Cardiac muscle cell (in vitro differentiated cells and primary cell): ENCODE measurements at places on chromosomes 11 and 22. TPM values are rescaled to one million over a fixed set of nuclear protein-coding genes. Genes with fewer than 3 reads are reported as not detected.

Gene RELA
- 46.2 and 46.5 TPM in 2 replicates for polyA plus RNA-seq

Gene FAM180B
- 0.12 TPM in 1 of 2 replicates, not detected in the other for polyA plus RNA-seq

DNA sequence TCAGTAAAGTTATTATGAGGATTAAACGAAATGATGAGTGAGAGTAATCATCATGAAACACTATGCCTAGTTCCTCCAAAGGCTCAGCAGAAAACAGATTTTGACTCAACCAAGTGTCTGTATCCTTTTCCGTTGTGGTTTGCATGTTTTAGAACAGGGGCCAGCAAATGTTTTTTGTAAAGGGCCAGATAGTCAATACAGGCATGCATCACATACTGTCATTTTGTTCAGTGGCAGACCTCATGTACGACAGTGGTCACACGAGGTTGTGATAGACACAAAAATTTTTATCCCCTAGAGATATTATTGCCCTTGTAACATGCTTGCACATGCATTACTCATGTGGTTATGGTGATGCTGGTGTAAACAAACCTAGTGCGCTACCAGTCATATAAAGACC, 81.9 kb upstream of the SLC25A18 start:
- H3K36me3 ChIP-seq: no peaks in the 10 kb centered on the region
- no peak overlapping the region for H3K4me3 ChIP-seq
- H3K27me3 ChIP-seq: no peaks in the 10 kb centered on the region
- no peak for DNase-seq
- H3K27ac ChIP-seq: no peak overlapping the region

- H3K36me3 ChIP-seq: no peaks in the 10 kb centered on the region
- H3K4me3 ChIP-seq: no peak overlapping the region
These were observed 16.4 kb upstream of the GRAMD1B start for GRCh38 chr11:123413636-123414035.

DNA sequence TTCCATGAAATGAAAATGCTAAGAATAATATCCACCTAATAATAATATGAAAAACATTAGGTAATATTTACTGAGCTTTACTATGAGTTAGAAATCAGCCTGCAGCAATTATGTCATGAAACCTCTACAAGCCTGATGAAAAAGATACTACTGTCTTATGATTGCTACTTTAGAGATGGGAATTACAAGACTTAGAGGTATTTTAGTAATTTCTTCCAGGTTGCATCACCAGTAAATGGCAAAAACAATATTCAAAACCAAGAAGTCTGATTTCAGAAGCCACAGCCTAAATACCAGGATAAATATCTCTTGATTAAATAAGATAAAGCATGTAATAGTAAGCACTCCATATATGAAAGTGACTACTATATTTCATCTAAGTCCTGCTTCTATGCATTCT, 13.8 kb downstream of the OR5B21 start:
- H3K4me1 ChIP-seq: no peaks in the 10 kb centered on the region
- H3K27me3 ChIP-seq: no peaks in the 10 kb centered on the region
- no peaks in the 10 kb centered on the region for H3K36me3 ChIP-seq
- DNase-seq: no peak
- H3K27ac ChIP-seq: no peak overlapping the region

DNA sequence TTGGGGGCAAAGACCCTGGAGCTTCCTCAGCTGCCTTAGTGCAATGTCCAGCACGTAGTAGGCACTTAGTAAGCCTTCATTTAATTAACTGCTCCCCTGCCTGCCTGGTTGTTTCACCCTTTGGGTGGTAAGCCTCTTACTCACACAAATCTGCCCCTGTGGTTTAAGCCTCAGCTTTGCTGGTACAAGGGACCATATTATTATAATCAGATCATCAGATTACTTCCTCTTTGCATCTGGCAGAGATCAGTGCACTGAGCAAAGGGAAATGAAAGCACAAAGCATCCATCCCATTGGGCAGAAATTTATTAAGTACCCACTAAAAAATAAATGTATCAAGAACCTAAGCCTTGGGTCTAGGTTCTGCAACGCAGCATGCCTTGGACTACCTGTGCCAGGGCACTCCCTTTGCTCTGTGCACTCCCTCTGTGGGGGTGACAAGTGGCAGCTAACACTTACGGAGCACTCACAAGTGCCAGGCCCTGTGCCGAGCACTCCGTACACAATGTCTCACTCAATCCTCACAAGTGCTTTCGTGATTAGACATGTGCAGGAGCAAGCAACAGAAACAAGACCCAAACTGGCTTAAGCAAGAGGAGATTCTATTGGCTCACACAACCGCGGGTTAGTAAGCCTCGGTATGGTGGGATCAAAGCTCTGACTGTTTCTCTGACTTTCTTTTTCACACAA, 34.9 kb upstream of the DAGLA start:
- DNase-seq: no peak
- no peaks in the 10 kb centered on the region for H3K4me1 ChIP-seq
- H3K27me3 ChIP-seq: no peaks in the 10 kb centered on the region
- H3K36me3 ChIP-seq: no peaks in the 10 kb centered on the region
